ENCODE measurements at places on chromosomes 2 and 18. TPM values are rescaled to one million over a fixed set of nuclear protein-coding genes. Genes with fewer than 3 reads are reported as not detected.

AP1S3 gene
- total RNA-seq = 2.0 TPM

MEP1B gene
- total RNA-seq = not detected

SERPINB7 gene
- not detected for total RNA-seq

CDH2 gene
- 6.9 TPM for total RNA-seq

IL37 gene
- total RNA-seq = not detected

TBR1 gene
- total RNA-seq = not detected

MC5R gene
- not detected for total RNA-seq

FOXD4L1 gene
- 0.27 TPM for total RNA-seq

RNPEPL1 gene
- total RNA-seq = 42.9 TPM

ATP8B1 gene
- total RNA-seq = 76.5 TPM

SCN3A gene
- total RNA-seq = 19.3 TPM

SLC5A7 gene
- total RNA-seq = 0.19 TPM

REG3A gene
- total RNA-seq = 8.3 TPM

All from aorta (tissue), 5 donors.